ENCODE measurements at places on chromosomes 11 and 22.

GRCh38 chr11:20066013-20066782, 94.1 kb downstream of the DBX1 start:
- no peak for DNase-seq

GRCh38 chr11:107252429-107253161, 205.0 kb downstream of the CWF19L2 start:
- no peak for DNase-seq

GRCh38 chr11:98307827-98308491, 712.8 kb upstream of the CNTN5 start:
- DNase-seq, result no peak

DNA sequence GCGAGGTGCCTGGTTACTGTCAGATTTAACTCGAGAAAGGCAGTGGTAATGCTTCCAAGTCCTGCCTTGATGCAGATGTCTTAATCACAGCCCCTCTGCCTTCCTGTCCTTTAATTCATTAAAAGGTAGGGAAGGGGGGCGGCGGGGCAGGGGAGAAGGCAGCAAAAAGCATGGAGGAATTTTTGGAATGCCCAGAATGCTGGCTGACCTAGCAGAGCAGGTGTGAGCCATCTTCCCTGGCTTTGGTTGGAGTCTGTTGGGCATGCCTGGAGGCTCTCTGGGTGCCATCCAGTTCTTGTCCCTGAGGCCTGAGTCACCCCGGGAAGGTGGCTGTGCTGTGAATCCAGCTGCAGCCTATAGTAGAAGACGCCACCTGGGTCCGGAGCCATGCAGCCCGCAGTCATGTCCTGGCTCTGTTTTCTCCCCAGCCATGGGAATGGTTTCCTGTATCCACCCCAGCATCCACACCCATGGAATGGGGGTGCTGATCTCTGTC, 15.6 kb downstream of the KIAA1671 start:
- DNase-seq, result no peak

DNA sequence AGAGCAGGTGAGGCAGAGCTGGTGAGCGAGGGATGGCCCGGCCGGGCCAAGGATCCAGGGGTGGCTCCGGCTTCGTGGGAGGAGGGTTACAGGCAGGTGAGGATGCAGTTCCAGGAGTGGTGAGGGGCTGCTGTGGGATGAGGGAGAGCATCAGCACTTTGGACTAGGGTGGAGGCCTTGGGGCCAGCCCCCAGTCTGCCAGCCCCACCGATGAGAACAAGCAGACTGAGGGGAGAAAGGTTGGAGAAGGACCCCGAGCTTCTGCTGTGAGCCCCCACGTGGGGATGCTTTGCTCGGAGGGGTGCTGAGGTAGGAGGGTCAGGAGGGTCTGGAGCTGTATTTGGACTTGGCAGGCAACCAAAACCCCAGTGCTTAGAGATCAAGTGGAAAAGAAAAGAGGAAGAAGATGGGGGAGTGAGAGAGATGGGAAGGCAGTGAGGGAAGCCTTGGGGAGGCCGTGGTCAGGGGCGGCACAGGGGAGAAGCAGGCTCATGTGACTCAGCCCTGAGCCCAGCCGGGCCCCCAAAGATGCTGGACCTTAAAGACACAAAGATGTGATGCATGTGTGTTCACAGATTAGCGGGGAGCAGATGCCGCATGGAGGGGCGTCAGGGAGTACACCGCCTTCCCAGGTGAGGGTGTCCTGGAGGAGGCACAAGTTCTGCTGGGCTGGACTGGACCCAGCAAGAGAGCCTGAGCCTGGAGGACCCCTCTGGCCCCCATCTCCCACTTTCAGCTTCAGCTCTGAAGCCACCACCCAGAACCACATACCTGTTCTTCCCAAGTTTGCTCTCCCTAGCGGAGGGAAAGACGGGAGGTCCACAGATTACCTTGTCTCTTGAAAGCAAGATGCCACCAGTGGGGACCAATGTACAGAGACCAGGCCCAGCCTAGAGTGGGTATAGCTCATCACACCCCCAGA, 91.3 kb downstream of the CDKN1C start:
- no peak for DNase-seq

DNA sequence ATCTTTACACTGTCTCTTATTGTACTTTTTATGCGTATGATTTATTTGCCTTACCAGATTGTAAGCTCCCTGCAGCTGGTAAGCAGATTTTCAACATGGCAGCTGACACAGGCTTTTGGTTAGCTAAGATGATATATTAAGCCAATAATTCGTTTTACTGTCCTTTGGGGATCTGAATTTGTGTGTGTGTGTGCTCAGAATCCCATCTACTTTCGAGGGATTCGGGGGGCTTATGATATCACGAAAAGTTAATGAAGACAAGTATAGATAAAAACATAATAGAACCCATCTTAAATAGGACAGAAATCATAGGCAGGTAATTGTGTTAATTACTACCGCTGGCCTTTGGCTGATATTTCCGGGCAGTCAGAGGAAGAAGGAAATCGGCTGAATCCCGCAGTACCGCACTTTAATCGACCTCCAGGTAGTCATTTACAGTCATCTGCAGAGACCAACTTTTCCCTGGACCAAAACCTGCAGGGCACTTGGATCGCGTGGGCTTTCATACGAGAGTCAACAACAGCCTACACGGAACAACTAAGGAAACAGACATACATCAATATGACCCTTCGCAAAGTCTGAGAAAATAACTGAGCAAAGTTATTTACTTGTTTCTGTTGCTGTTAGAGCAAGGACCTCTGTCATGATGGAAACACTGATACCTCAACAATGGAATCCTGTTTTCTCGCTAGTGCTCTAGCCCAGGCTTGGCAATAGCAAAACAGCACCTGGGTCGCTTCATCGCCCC, 802 bp downstream of the KBTBD3 start:
- no peak for DNase-seq

DNA sequence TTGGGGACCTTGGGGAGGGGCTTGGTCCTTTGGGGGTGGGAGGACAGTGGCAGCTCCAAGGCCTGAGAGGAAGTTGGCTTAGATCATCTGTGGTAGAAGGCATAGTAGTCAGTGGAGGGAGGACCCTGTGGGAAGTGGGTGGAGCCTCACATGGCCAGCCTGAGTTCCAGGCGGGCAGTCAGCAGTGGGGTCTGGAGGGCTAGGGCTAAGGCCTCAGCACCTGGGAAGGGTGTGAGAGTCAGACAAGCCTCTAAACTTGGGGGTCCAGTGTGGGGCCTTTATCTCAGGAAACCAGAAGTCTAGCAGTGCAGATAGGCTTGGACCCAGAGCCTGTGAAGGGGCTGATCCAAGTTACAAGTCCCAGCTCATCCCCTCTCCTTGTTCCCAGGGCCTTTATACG, 4.0 kb downstream of the NLRX1 start:
- DNase-seq, result no peak

- DNase-seq, result no peak
These were observed 75.4 kb downstream of the MYEOV start for GRCh38 chr11:69369210-69369825.

DNA sequence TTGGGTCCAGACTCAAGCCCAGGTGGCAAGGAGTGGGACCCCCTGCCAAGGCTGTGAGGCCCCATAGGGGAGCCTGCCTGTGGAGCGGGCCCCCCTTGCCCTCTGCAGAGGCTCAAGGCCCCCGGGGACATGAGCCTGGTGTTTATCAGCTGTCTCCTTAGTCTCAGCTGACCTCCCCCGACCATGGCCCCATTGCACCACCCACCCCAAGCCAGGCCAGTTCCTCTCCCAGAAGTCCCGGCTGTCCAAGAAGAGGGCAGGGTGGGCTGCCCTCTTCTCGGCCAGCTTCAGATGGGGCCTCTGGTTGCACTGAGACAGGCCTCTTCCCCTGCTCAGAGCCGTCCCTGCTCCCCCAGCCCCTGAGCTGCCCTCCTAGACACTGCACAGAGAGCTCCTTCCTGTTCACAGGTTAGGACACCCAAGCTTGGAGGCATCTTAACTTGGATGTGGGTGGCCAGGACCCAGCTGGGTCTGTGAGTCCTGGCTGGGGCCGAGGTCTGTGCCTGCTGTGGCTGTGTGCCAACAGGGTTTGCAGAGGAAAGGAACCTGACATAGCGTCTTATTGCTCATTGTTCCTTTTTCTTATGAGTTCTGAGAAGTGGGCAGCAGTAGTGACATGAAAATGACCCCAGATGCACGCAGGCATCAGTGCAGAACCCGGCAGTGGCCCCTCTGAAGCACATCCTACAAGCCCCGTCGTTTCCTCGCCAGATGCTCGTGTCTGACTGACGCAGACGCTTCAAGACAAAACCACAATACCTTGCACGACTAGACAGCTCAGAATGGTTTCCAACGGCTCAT, 5.4 kb downstream of the TRABD start:
- peak; percentile 68 for DNase-seq

GRCh38 chr11:79409330-79409729, 31.5 kb downstream of the TENM4 start:
- DNase-seq, result no peak

- DNase-seq, result no peak
These were observed 14.6 kb downstream of the ARHGEF17 start for GRCh38 chr11:73322382-73323306.

DNA sequence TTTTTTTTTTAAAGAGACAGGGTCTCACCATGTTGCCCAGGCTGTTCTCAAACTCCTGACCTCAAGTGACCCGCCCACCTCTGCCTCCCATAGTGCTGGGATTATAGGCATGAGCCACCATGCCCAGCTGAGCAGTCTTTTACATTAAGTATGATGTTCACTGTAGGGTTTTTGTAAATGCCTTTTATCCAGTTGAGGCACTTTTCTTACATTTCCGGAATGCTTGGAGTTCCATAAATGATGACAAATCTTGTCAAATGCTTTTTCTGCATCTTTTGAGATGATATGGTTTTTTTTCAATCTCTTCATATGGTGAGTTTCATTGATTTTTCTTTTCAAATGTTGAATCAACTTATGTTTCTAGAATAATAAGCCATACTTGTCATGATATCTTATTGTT, 29.4 kb upstream of the CTTN start:
- no peak for DNase-seq

DNA sequence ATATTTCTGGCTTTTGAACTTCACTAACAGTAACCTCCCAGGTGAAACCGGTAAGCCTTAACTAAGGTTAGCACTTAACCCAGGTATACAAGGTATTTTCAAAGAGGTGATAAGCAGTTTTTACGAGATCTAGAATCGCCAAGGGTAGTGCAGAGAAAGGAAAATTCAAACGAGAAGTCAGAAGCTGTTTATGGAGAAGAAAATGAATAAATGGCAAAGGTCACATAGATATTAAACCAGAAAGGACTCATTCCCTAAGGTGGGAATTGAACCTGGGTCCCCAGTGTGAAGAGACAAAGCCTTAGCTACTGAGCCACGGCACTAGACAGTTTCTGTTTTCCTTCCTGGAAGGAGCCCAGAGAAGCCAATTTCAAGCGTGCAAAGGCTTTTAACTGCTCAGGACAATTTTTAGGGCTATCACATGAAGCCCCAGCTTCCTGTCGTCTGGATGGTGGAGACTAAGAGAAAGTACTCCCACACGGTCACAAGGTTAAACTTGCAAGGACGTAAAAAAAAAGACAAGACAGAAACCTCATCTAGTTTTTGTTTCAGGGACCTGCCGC, 5.7 kb upstream of the C1QTNF6 start:
- no peak for DNase-seq

GRCh38 chr22:42369250-42370041, 62.8 kb downstream of the NFAM1 start:
- DNase-seq, result peak; percentile 64

DNA sequence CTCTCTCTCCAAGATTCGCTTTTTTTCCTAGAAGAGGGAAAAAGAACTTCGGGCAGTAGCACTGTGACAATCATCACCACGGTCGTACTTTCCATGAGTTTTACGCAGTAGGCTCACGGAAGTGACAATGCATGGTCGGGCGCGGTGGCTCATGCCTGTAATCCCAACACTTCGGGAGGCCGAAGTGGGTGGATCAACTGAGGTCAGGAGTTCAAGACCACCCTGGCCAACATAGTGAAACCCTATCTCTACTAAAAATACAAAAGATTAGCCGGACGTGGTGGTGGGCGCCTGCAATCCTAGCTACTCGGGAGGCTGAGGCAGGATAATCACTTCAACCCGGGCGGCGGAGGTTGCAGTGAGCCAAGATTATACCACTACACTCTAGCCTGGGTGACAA, 23.4 kb downstream of the GRAP2 start:
- DNase-seq, result no peak

DNA sequence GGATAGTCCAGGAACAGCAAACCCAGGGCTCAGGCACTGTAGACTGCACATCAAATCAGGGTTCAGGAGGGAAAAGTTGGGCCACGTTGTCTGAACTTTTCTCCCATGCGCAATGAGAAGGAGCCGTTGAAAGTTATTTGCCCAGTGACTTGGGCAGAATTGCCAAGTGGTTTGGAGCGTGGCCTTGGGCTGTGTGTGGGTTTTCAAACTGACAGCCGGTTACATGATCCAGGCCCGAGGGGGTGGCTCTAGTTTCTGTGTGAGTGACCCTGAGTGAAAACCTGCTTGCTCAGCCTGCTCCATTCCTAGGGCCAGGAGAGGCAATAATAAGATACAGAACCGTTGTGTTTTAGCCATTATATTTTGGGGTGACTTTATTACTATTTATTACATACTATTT, 20.3 kb downstream of the MB start:
- no peak for DNase-seq

DNA sequence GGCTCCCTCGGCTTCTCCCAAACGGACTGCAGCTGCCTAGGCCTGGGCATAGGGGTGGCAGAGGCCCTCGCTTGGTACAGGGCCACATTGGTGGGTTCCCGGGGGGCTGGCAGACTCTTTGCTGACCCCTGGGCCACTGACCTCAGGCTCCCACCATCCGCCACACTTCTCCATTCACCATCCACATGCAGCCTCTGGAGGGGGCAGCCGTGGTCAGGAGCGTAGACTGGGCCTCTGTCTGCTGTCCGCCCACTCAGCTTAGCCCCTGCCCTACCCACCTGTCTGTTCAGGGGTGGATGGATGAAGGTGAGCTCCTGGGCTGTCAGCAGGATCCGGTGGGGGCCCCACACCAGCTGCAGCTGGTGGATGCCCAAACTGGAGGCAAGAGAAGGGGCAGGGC, 45.7 kb upstream of the LRRC32 start:
- DNase-seq, result no peak

DNA sequence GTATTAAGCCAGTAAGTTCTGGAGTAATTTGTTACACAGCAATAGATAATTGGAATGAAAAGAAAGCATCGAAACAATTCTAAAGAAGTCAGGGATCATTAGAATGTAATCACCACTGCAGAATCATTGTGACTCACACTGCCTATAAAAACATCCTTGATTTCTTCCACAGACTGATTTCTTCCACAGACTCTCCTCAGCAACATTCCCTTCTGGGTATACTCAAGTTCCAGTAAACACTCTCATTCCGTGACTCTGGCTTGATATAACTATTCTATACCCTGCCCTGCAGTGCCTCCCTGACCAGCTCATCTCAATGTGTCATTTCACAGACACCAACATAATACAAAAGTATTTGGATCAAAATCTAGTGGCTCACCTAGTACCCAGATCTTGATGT, 120.5 kb downstream of the BBOX1 start:
- DNase-seq, result no peak

GRCh38 chr22:22800716-22801115, 86.9 kb upstream of the IGLL5 start:
- DNase-seq, result no peak

DNA sequence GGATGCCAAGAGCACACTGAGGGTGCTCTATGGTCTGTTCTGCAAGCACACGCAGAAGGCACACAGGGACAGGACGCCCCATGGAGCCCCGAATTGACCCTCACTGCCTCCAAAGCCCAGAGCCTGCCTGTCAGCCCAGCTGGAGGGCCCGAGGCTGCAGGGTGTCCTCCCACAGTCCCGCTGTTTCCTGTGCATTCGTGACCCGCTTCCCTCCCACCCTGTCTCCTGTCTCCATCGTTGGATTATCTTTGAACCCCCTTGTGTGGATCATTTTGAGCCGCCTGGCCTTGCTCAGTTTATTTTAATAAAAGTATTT, 25.6 kb downstream of the PARVG start:
- DNase-seq, result no peak

- DNase-seq, result no peak
These were observed at the start of gene CHEK1 for GRCh38 chr11:125624756-125625213. TSS of gene CHEK1 (plus strand) at chr11:125625163. CDS start at chr11:125626769, 1,606 bp downstream.
